Omental fat pad (tissue), 4 donors: ENCODE measurements at places on chromosomes 2 and 18.

- no peak for DNase-seq
Measured at GRCh38 chr18:48455555-48456478, 46.6 kb upstream of the ZBTB7C start.

- no peak for DNase-seq
Measured at GRCh38 chr2:14480906-14481305, 151.6 kb upstream of the LRATD1 start.

GRCh38 chr2:168457190-168457895, 1.3 kb downstream of the CERS6 start:
- DNase-seq, result no peak

- no peak for DNase-seq
Measured at GRCh38 chr2:17599617-17600016, 59.1 kb downstream of the VSNL1 start.

DNA sequence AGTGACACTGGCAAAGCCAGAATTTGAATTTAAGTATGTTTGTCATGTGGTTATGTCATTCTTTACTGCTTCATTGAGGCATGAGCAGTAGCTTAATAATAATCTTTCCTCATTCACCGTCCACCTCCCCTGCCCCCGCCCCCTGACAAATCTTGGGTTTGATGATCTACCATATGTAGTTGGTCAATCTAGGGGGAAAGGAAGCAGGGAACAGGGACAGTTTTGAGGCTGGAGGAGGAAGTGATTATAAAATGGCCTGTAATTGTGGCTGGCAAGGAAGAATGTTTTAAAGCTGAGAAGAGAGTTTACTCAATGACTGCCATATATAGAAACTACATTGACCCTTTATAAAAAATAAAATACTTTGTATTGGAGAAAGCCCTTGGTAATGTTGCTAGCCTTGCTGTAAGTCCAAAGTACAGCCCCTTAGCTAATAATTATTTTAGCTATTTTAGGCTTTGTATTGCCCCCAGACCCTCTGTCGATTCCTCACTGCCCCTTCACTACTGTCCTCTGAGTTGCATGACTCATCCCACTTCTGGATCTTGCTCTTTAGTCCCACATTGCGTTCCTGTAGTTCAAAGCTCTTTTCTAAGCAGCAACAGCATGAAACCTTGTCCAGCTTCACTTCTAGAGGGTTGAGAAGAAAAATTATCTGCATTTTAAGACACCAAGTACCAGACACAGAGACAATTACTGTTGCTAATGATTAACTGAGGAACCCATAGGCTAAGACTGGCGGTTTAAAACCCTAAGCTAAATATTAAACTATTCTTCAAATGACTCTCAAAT, 38.4 kb downstream of the PELI1 start:
- no peak for DNase-seq
